CD4-positive, alpha-beta T cell treated with Interleukin-10 for 1 hour (primary cell): ENCODE measurements at places on chromosomes 1 and 21.

DNA sequence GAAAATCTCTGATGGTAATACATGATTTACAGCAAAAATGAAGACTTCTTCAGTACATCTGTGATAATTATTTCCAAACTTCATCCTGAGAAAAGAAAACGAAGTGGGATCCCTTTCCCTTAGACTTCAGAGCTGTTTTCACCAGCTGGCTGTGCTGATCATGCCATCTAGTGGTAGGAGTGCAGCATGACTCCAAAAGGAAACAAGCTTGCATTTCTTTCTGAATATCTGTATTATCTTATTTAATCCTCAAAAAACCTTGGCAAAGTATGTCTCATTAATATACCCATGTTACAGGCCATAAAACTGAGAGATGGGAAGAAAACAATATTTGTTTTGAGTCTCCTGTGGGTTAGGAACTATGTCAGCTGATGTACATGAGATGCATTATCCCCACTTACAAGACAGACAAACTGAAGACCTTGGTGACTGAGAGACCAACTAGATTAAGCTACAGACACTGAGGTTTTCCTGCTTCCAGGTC, 9.8 kb upstream of the GJA8 start:
- peak; percentile 54 for DNase-seq

DNA sequence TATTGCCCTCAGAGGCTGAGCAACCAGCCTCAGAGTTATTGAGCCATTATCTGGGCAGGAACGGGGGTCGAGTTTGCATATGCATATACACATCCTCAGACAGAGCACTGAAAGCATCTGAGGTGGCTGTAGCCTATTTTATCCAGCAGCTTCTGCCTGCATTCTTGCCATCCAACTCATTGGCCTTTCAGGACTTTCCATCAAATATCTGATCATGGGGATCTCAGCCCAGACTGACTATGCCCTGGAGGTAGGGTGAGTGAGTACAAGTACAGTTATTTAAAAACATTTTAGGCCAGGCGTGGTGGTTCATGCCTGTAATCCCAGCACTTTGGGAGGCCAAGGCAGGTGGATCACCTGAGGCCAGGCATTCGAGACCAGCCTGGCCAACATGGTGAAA, 1.8 kb upstream of the MTF1 start:
- DNase-seq: no peak

- no peak for DNase-seq
These were observed 304.7 kb downstream of the DUSP10 start for GRCh38 chr1:221437171-221437570.

GRCh38 chr21:43308815-43309283, 118.1 kb downstream of the SIK1 start:
- no peak for DNase-seq

DNA sequence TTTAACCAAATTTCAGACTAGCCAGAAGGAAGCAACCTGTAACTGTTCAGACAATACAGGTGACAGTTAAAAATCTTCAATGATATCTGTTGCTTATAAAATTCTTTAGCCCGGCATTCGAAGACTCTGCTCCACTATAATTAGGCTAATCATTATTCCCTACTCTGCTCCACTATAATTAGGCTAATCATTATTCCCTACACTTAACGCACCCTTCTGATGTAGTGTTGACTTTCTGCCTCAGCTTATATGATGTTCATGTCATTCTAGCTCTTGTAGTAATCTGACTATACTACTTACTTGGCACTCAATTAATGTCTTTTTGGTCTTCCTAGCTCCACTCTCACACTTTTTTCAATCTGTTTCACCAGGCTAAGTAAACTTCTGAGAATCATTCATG, 13.3 kb downstream of the TESK2 start:
- no peak for DNase-seq
